NCI-H69 (cell line): ENCODE measurements at places on chromosomes 2 and 18.

- peak; percentile 97 for DNase-seq
Observed at GRCh38 chr18:63681449-63682340, 20.0 kb upstream of the SERPINB3 start.

- DNase-seq: no peak
Observed at GRCh38 chr2:67289271-67289670, 107.9 kb upstream of the ETAA1 start.

- DNase-seq: no peak
Observed at GRCh38 chr2:128410035-128410757, 91.5 kb upstream of the HS6ST1 start.

DNA sequence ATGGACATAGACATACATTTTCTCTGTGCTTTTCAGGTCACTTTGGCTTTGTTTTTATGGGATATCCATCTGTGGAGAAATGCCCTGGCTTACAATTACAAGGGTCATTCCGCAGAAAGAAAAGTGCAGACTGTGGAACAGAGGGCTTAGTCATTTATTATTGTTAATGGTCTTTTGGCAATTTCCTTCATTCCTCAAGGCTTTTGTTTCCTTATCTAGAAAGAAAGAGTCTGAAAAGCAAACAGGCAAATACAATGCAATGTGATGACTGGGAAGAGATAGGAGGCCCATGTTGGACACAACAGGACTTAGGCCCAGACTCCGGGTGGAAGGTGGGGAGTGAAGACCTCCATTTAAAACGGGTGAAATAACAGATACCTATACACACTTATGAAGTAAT lies 129.5 kb upstream of the CAVIN2 start:
- no peak for DNase-seq

GRCh38 chr2:128645631-128646030 lies 327.0 kb upstream of the HS6ST1 start:
- no peak for DNase-seq

DNA sequence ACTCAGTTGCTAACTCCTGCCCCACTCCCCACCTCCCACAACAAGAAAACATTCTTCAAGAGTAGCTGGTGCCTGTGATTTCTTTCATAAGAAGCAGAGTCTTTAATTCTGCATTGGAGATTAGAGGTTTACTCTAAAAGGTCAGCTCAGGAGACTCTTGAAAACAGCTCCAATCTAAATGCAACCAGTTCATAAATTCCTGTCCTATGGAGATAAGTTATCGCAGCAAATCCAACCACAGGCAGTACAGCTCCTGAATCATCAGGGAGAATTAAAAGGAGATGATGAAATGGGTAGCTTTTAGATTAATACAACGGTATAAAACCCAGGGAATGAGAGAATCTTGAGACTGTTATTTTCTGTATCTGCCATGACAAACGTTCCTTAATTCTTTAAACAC lies 130.7 kb downstream of the SOCS6 start:
- DNase-seq: no peak

DNA sequence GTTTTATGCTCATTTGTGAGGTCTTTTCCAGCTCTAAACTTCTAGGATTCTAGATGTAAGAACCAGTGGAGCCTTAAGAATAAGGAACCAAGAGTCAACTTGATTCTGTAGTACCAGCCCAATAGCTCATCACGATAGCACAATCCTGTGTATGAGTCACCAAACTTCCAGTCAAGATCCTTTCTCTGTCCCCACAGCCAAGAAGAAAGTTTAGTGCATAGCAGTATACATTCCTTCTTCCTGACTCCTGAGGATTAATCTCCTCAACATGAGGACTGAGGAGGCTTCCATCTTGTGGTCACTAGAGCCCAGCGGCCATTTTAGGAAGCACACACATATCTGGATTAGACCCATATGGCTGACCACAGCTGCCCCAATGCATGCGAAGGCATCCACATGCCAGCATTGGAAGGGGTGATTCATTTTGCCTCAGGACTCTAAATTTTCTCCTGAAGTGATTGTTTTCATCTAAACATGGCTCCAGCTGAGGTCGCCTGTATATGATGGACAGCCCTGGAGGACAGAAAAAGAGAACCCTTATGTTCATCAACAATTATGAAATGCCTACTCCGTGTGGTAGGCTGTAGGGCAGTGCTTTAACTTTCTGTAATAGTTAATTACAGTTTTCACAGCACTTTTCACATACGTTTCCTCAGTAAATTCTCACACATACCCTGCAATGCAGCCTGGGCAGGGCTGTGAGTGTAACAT lies 53.5 kb downstream of the RASGRP3 start:
- DNase-seq: no peak

GRCh38 chr2:214019229-214019972 lies 391.5 kb upstream of the VWC2L start:
- no peak for DNase-seq

DNA sequence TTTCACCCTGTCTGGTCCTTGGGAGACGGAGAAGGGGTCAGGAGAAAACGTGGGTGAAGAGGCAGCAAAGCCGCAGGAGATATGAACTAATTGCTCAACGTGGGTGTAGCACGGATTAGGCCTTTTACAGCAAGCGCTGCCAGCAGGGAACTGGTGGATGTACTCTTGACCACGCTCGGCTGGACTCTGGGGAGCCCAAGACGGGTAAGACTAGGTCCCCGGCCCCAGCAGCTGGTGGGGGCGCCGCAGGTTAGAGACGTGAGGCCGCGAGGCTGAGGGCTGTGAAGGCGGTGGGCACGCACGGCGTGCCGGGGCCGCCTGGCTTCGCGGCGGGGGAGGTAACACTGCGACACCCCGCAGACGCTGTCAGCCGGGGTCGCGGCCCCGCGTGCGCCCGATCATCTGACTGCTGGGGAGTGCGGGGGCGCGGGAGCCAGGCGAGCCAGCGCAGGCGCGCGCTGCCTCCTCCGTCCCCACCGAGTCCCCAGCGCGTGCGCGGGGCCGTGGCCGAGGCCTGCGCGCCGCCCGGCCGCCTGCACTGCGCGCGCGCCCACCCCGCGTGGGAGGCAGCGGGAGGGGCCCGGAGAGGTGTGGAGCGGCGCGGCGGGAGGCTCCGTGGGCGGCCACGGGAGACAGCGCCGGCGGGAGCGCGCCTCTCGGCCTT lies at the start of gene CLIP4:
Gene CLIP4 (plus strand): TSS at position 470 of the 664 bp plus-strand sequence. CDS start 5,974 bp downstream, outside the sequence.
- DNase-seq: peak; percentile 75

- DNase-seq: no peak
Observed at GRCh38 chr2:60959501-60959900, 58.0 kb upstream of the PEX13 start.

- DNase-seq: no peak
Observed at GRCh38 chr18:42296723-42297122, 341.7 kb downstream of the PIK3C3 start.

GRCh38 chr2:55837073-55837472 lies 86.5 kb downstream of the EFEMP1 start:
- DNase-seq: no peak

DNA sequence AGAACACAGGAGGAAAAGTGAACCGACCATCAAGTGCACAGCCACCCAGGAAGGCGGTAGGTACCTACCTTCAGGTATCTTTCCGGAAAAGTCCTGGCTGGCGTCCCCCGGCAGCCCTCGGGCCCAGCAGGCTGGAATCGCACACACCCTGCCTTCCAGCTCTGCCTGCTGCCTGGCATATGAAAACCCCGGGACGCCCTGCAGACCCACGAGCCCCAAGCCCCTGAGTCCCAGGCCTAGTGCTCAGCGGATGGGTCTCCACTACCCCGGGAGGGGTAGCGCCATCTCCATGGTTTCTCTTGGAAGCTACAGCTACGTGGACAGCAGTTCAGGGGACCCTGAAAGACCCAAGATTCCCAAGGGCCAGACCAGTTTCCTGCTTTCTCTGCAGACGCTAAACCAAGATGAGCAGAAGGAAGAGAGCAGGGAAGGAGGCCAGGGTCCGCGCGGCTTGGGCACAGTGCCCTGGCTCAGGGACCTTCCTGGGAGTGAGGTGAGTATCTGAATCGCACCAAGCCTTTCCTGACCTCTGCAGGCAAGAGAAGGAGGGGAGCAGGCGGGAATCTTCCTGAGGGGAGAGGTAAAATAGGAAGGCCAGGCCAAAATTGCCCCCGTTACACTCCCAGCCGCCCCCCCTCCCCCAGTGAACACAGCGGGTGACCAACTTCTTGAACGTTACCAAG lies 80.4 kb downstream of the ARHGEF4 start:
- no peak for DNase-seq

DNA sequence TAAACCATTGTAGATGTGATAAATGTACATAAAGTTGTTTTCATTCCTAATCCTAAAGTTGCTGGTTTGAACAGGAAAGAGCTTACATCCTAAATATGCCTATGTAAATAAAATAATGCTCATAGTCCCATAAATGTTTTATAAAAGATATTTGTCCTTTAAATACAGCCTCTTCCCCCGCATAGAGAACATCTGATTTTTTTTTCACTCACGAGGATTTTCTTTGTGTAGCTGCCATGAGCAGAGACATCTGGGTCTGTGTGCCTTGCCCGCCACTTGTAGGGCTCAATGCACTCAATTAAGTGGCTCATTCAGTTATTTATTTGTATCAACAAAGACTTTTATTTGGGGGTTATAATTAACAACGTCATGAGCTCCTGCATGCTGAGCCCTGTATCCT lies 72.8 kb downstream of the SOWAHC start:
- no peak for DNase-seq

- DNase-seq: no peak
Observed at GRCh38 chr2:45755585-45756335, 104.3 kb downstream of the PRKCE start.

- no peak for DNase-seq
Observed at GRCh38 chr18:10059610-10060468, 146.0 kb downstream of the VAPA start.

DNA sequence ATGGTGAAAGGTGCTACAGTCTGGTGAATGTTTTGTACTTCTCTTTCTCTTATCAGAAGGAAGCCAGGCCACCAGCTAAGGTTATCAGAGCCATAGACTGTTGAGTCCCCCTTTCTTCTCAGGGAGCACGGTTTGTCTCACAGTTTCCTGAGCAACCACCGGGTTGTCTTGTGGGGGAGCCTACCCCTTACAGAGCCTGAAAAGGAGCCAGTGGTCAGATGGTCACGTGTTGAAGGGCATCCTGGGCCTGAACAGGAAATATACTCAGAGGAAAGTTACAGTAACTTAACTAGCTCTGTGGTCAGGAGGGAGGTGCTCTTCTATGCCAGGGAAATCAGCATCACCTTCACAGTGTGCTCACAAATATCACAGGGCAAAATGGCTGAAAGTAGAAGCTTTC lies 11.6 kb downstream of the CD28 start:
- no peak for DNase-seq

- DNase-seq: no peak
Observed at GRCh38 chr2:182477774-182478173, 50.9 kb upstream of the PDE1A start.

DNA sequence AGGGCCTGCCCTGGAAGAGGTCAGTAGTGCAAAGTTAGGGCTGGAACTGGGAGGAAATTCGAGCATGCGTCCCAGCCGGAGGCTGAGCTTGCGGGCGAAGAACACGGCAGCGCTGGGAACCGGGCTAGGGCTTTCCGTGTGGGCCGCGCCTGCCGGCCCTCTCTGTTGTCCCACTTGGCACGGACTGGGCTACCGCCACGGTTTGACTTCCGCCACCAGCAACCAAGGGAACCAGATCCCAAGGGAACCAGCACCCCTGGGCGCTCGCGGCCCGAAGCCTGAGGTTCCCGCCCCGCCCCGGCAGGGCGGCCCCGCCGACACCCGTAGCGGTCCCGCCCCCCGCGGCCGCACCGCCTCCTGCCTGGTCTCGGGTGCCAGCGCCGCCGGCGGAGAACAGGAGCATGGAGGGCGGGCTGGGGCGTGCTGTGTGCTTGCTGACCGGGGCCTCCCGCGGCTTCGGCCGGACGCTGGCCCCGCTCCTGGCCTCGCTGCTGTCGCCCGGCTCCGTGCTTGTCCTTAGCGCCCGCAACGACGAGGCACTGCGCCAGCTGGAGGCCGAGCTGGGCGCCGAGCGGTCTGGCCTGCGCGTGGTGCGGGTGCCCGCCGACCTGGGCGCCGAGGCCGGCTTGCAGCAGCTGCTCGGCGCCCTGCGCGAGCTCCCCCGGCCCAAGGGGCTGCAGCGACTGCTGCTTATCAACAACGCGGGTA lies at the start of gene SPR:
Gene SPR (plus strand): TSS at position 377 of the 708 bp plus-strand sequence. CDS start 25 bp downstream, at position 402.
- peak; percentile 78 for DNase-seq

GRCh38 chr18:60053747-60054304 lies 154.0 kb downstream of the PMAIP1 start:
- DNase-seq: peak; percentile 90

DNA sequence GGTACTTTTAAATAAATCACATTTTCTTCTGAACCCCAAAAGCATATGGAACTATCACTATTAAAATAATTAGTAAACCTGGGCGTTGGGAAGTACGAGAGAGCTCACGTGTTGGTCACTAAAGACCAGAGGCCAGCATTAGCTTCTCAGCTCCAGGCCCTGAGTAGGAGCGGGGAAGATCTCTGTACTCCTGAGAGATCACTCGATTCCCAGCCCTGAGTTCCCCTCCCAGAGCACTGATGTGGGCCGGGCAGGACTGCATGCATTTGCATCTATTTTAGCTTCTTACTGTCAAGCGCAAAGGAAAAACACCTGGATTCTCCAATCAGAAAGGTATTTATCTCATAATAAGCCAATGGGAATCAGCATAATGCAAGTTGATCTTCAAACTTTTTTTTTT lies 6.2 kb downstream of the PXDN start:
- DNase-seq: no peak

- no peak for DNase-seq
Observed at GRCh38 chr2:222989431-222989830, 62.6 kb upstream of the KCNE4 start.

DNA sequence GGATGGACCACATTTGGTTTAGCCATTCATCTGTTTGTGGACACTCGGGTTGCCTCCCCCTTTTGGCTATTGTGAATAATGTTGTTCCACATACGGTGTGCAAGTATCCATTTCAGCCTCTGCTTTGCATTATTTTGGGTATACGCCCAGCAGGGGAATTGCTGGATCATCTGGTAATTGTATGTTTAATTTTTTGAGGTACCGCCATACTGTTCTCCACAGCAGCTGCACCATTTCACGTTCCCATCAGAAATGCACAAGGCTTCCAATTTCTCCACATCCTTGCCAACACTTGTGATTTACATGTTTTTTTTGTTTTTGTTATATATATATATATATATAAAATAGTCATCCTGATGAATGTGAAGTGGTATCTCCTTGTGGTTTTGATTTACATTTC lies 54.6 kb upstream of the TWIST2 start:
- no peak for DNase-seq

- peak; percentile 21 for DNase-seq
Observed at GRCh38 chr2:223057569-223057968, 5.6 kb downstream of the KCNE4 start.

DNA sequence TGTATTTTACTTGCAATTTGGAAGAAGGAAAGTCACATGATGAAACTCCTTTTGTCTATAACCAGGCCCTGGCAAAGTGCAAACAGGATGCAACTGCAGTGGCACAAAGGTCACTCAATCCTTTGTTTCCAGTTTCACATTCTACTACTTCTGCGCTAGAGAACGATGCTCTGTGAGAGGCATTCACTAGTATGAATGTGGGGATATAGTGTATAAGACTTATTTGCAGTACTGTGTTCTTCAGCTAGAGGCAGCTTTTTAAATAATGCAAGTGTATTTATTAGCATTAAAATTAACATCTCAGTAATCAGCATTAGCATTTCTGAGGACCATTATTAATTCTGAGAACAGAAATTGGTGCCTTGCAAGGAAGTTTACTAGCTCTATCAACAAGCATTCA lies 68.9 kb downstream of the PRPF40A start:
- DNase-seq: peak; percentile 1

GRCh38 chr18:79402977-79403722 lies 7.4 kb downstream of the NFATC1 start:
- peak; percentile 88 for DNase-seq

- DNase-seq: no peak
Observed at GRCh38 chr2:137826373-137827372, 137.6 kb upstream of the HNMT start.
